CD4-positive, alpha-beta T cell treated with Interleukin-21 for 1 hour (primary cell): ENCODE measurements at places on chromosomes 4 and X.

- peak; percentile 51 for DNase-seq
Observed at GRCh38 chrX:106999002-106999975, 723 bp downstream of the MORC4 start.

DNA sequence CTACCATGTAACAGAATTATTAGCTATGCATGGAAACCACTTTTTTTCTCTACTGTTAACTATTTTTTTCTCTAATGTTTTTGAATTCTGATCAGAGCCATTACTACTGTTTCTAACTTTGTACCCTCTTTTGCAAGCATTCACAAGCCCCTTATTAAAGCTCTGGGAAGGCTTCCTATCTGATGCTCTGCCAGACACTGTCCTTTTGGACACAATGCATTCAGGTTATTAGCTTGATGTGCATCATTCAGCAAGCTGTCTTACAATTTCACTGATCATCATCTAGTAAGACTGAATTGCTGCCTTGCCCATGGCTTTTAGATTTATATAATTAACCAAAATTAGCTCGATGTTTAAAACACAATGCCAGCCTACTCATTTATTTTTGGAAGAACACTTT lies 155.1 kb downstream of the NR3C2 start:
- no peak for DNase-seq

DNA sequence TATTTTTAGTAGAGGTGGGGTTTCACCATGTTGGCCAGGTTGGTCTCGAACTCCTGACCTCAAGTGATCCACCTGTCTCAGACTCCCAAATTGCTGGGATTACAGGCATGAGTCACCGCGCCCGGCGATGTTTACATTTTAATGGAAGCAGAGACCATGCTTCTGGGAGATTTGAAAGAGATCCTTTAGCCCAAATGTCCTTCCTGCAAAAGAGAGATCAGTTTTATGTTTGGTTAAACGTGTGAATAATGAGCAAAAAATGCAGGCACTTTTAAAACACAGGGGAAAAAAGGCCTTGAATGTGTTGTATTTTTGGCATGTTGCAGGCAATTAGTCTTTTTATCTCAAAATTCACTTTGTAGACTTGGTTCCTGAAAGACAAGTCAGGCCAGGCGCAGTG lies 95.8 kb upstream of the ELOVL6 start:
- DNase-seq = no peak

DNA sequence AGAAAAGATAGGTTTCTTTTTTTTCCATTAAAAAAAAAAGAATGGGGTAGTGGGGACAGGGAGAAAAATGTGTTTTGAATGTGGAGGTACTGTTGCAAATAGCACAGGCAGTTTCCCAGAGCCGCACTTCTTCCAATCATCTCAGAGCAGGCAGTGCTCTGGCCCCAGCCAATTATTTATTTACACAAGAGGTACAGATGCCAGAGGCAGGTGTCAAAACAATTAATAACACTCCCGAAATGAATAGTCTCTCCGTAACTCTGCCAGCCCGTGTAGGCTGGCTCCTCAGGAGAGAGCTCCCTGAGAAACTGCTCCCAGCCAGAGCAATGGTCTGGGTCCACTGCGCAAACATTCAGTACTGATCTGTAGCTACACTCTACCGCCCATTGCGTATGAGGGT lies 130.8 kb upstream of the IL1RAPL2 start:
- DNase-seq = no peak

DNA sequence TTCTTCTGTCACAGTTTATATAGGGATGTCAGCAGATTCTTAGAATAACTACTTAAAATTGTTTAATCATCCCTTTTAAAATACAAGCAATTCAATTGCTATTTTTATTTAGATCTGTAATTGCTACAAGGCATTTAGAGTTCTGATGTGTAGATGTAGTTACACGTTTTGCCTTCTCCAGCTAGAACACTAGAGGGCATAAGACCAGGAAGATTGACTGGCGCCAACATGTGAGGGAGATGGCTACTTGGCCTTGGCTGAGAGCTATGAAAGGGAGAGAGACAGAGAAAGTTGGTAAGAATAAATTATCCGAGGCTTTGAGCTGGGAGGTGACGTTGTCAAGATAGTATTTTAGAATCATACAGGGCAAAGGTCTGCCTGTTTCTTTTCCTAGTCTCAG lies 563.7 kb upstream of the PRKX start:
- no peak for DNase-seq

- no peak for DNase-seq
Observed at GRCh38 chr4:157996061-157997028, 176.5 kb downstream of the GASK1B start.

- no peak for DNase-seq
Observed at GRCh38 chr4:34720571-34720970, 1523.7 kb downstream of the ARAP2 start.

DNA sequence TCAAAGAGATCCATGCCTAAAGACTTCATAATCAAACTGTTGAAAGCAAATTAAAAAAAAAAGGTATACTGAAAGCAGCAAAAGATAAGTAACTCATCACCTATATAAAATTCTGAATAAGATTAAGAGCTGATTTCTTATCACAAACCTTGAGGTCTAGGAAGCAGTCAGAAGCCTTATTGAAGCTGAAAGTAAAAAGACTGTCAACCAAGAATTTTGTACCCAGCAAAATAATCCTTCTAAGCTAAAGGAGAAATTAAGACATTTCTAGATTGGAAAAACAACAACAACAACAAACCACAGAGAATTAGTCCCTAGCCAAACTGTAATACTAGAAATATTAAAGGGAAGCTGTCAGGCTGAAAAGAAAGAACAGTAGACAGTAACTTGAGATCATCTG lies 622.9 kb downstream of the PCDH7 start:
- no peak for DNase-seq

DNA sequence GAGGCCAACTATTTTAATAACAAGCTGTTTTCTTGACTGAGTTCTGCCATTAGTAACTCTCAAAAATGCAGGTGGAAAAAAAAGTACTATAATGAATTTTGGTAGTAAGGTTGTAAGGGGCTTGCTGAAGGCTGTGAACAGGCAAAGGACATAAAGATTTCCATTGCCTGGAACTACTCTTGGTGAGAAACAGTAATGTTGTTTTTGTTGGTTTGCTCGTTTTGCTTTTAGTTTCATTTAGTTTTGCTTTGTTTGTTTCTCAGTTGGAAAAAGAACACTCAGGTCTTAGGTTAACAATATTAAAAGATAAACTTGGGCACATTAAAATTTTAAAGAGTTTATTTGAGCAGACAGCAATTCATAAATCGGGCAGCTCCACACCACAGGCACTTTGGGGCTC lies 824.5 kb upstream of the HTR2C start:
- no peak for DNase-seq

DNA sequence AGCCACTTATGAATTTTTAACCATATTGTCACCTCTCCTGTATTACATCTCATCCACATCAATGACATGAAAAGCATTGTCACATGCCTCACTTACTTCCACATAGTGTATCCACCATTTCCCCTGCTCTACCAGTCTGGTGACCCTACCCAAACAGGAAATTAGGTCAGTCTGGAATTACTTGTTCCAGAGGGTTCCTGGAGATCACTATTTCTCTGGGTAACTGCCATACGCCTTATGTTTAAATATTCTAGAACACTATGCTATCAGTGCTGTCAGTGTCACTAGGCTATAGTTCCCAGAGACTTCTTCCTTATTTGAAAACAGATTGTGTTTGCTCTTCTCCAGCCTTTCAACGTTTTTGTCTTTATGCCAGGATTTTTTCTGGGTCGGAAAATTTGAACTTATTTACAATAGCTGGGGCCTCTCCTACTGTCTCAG lies 15.0 kb downstream of the SRPX2 start:
- no peak for DNase-seq

DNA sequence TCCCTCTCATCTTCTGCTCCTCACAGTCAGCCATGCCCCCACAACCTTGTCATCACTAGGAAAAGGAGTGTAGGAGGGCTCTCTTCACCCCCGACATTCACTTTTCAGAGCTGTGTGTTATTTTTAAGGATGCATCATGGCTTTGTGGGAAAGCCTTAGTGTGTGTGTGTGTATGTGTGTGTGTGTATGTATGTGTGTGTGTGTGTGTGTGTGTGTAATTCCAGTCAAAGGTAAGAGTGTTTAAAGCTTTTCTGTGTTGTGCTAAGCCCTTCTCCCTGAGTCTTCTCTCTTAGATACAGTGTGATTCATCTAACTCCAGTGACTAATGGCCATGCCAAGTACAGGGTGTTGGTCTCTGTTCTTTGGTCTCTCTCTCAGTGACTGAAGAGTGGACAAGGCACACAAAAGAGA lies 76.6 kb downstream of the CHIC2 start:
- no peak for DNase-seq

GRCh38 chr4:146333187-146333894 lies 119.0 kb downstream of the REELD1 start:
- DNase-seq = no peak

GRCh38 chr4:95159384-95159783 lies 389.4 kb downstream of the UNC5C start:
- no peak for DNase-seq

DNA sequence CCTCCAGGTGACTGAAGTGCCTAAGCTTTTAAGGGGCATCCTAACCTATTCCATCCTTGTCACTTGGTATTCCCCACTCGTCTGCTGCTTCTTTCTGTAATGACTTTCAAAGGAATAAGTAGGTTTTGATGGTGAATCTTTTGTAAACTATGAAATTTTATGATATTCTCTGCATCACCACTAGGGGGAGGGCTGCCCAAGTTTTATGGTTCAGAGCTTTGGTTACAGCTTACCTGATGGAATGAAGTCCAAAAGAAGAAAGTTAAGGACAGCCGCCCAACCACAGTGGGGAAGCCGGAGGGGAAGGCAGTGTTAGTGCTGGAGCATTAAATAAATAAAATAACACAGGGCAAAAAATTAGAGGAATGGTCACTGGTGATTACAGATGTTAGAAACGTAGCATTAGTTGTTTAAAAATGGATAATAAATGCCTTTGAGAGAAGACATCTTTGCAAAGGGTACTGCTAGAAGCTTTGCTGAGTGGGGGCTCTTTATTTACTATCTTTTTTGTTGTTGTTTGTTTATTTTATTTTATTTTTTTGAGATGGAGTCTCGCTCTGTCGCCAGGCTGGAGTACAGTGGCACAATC lies 204.9 kb downstream of the GBA3 start:
- peak; percentile 10 for DNase-seq

DNA sequence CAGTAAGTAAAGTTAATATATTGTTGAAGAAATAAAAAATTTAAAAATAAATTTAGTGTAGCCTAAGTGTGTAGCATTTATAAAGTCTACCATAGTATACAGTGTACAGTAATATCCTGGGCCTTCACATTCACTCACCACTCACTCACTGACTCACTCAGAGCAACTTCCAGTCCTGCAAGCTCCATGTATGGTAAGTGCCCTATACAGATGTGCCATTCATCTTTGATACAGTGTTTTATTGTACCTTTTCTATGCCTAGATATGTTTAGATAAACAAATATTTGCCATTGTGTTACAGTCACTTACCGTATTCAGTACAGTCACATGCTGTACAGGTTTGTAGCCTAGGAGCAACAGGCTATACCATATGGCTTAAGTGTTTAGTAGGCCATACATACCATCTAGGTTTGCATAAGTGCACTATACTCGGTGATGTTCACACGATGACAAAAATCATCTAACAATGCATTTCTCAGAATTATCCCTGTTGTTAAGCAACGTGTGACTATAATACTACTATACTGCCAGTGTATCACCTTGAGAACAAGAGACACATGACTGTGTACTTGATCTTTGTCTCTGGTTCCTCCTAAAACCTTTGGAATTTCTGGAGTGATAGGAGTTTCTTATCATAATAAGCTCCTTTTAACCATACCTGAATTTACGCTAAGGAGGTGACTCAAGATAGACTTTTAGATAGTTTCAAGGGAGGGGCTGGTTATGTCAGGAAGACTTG lies 25.8 kb upstream of the SEPTIN11 start:
- DNase-seq = no peak

DNA sequence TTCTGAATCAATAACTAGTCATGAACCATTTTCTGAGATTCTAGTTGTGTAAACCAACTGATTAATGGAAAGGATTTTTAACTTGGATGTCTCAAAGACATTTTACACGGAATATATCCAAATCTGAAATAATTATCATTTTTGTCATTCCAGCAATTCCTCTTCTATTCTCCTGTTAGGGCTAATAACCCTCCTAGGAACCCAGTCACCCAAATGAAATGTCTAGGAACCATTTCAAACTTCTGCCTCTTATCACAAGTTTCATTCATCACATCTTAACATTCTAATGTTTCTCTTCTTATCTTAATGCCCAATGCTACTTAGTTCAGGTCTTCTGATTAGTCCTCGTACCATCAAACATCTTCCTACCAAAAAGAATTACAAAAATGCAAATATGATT lies 639.8 kb downstream of the DMD start:
- no peak for DNase-seq

DNA sequence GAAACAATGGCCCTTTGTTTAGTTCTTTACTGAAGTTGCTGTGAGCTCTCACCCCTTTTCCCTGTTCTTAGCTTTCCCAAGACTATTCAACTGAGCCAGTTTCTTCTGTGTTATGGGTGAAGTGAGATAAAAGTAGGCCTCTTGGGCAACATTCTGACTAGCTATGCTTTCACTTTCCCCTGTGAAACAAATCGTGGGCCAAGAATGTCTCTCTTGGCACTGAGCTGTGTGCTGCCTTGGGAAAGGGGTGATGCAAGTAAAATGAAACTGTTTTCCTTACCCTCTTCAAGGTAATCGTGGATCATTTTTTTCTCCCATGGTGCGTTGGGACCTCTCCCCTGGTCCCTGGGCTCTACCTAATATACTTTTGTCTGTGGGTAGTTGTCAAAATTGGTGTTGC lies 653.9 kb upstream of the MAGEB2 start:
- DNase-seq = no peak

DNA sequence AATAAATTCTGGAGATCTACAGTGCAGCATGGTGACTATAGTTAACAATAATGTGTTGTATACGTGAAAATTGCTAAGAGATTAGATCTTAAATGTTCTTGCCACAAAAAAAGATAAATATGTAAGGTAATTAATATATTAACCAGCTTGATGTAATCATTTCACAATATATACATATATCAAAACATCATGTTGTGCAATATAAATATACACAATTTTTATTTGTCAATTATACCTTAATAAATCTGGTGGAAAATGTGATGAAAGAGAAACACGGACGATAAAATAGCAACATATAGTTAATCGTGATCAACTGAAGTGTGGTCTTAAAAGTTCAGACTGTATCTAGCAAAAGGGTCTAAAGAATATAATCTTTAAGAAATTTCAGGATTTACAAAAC lies 16.5 kb upstream of the NDNF start:
- no peak for DNase-seq

DNA sequence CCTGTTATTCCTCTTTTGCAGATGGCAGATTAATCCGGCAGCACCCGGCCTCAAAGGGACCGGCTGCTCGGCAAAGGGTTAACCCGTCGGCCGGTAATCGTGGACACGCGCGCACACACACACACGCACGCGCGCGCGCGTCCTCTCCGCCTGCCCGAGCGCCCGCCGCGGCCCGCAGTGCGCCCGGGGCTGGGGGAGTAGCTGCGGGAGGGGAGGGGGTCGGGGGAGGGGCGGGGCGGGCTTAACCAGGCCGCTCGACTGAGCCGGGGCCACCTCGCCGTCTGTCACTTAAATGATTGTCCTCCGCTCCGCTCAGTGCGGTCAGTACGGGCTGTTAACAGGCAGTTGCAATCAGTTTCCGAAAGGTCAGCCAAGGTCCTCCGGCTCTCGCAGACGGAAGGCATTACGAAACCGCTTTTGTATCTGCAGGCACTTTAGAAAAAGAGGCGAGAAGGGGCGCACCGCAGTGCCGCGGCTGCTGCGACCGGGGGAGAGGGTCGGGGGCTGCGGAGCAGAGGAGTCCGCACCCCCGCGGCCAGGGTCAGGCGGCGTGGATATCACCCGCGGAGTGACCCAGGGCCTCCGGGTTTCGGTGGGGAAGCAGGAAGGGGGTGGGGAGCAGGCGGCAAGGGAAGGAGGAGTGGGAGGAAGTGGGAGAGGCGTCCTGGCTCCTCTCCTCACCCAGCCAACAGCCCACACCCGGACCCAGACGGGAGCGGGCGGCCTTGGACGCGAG lies 57.3 kb upstream of the BCOR start:
- DNase-seq = no peak
